ENCODE measurements at places on chromosomes 2 and 18.

DNA sequence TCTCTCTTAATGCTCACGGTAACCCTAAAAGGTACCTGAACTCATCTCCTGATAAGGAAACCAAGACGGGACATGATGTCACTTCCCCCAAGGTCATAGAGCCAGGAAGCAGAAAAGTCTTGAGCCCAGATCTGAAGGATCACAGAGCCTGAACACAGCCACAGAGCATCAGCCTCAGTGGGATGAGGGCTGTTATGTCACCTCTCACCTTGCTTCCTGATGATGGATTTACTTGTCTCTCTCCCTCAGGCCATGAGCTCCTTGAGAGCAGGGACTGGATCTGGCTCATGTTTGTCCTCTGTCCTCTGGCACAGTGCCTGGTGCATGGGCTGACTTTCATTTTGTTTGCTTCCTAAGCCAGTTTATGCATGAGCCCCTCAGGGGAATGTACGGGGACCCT lies 54.2 kb downstream of the SERTAD2 start:
- no peak for DNase-seq

GRCh38 chr2:121415727-121416126 lies 115.0 kb upstream of the RNU4ATAC start:
- no peak for DNase-seq

DNA sequence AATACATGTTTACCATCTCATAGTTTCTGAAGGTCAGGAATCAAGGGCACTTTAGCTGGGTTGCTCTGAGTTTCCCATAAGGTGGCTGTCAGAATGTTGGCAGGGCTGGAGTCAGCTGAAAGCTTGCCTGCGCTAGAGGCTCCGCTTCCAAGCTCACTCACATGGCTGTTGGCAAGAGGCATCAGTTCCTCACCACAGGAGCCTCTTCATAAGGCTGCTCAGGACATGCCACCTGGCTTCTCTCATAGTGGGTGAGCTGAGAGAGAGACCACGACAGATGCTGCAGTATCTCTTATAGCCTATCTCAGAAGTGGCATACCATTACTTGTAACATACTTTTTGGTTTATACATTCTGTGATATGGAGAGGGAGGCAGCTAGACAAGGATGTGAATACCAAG lies 7.2 kb downstream of the HADHB start:
- no peak for DNase-seq

- DNase-seq, result peak; percentile 42
Observed at GRCh38 chr2:26245810-26246209, 1.1 kb downstream of the HADHB start.

GRCh38 chr2:214750529-214750928 lies 59.0 kb downstream of the BARD1 start:
- no peak for DNase-seq

DNA sequence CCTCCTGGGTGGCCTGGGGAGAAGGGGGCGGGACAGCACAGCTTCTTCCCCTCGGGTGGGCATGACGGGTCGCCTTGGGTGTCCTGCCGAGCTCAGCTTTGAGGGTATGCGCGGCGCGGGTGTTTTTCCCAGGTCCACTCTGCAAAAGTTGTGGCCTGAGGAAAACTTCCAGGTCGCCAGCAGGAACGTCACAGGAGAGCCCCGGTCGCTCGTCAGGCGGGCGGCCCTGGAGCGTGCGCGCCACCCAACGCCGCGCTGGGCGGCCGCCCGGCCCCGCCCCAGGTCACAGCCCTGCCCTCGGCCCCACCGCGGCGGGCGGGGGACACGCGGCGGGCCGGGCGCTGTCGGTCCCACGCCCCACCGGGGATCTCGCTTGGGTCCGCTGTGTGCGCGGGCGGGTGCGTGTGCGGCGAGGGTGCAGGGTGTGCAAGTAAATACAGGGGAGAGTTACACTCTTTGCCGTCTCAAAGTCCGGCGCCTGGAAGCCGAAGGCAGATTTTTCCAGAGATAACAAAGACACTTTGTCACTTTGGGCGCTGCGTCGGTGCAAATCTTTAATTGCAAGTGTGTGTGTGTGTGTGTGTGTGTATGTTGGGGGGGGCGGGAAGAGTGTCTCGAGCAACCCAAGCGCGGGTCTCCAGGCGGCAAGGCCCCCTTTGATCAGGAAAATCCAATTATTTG lies 616 bp upstream of the SP5 start:
- DNase-seq, result peak; percentile 61

GRCh38 chr2:75559680-75560021 lies 1.1 kb downstream of the EVA1A start:
- DNase-seq, result no peak

DNA sequence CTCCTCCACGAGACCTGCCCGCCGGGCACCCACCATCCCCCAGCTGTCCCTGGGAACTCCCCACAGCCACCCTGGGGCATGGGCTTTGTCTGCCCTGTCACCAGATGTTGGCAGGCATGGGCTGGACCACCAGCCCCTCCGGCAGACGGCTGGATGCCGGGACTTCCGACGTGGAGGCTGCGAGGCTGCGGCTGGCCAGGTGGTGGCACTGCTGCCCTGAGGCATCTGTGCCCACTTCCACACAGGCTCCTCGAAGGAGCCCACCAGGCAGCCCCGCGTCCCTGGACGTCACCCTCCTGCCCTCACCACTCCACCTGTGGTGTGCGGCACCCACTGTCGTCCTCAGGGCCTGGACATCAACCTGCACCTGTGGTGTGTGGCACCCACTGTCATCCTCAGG lies 319.9 kb upstream of the SALL3 start:
- peak; percentile 35 for DNase-seq

DNA sequence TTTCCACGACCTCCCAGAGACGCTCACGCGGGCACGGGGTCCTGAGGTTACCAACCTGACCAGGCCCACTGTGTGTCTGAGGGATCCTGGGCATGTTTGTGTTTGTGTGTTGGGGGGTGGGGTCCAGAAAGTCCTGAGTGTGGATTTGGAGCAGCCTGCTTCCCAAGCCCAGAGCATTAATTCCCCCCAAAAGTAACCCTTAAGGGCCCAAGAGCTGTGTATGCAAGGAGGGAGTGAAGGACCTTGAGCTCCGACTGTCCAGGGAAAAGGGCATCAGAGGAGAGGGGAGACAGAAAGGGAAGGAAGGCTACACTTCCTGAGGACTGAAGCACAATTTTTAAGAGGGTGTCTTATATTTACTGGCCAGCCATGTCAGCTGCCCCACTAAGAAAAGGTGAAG lies 5.2 kb upstream of the SIX3 start:
- DNase-seq, result no peak

DNA sequence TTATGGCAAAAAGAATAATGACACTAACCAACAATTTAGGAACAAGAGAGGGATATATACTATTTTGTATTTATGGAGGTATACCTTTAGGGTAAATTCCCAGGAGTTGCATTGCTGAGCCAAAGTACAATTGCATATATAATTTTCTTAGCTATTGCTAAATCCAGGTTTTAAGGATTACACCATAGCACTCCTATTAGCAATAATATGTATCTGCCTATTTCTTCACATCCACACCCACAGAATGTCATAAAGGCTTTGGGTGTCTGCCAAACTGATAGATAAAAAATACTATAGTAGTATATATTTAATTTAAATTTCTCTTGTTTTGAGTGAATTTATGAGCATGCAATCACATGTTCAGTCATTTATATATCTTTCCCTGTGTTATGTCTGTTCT lies 11.5 kb upstream of the SERPINB13 start:
- peak; percentile 62 for DNase-seq

- no peak for DNase-seq
Observed at GRCh38 chr2:45182667-45183295, 173.5 kb upstream of the SIX2 start.

DNA sequence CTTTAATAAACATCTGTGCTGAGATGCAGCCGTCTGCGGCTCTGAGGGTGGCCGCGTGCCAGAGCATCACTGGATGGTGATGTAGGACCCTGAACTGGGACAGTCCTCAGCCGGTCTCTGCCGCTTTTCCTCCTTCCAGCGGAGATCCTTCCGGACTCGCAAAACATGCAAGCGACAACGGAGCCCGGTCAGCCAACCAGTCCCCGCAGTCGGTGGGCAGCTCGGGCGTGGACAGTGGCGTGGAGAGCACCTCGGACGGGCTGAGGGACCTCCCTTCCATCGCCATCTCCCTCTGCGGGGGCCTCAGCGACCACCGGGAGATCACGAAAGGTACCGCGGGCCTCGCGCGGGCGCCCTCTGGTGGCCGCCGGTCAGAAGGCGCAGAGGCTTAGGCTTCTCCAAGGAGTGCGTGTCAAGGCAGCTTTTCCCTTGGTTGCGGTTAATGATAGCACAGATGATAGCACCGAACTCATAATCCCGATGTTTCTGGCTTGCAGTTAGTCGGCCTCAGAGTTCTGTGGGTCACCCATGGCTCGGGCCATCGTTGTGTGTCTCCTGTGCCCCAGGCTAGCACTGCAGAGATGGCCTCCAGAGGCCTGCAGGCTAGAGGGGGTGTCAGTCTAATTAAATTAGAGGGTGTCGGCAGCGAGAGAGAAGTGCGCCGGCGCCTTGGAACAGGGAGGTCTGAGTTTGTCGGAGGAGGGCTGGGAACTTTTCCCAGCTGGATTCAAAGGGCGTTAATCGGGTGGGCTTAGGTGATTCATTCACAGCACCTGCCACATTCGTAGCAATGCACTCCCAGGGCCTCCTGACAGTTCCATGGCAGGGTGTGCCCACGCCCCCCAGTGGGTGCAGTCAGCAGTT lies 38.5 kb downstream of the LPIN1 start:
- peak; percentile 25 for DNase-seq

Measured in suppressor macrophage treated with lipopolysaccharide for 1 hour (primary cell).